ENCODE measurements at places on chromosomes 2 and 18. TPM values are rescaled to one million over a fixed set of nuclear protein-coding genes. Genes with fewer than 3 reads are reported as not detected.
A peak's percentile ranks its signal among the peaks of the same experiment; 100 is the strongest.

RGPD8 gene
- 20.0 TPM for total RNA-seq

- no peaks in the 10 kb centered on the region for H3K36me3 ChIP-seq
- no peaks in the 10 kb centered on the region for H3K27me3 ChIP-seq
- H3K4me3 ChIP-seq, result no peak overlapping the region
- no peak for DNase-seq
- peak overlapping the region; percentile 82 for H3K27ac ChIP-seq
Observed at GRCh38 chr2:30226144-30227032, 4.9 kb upstream of the LBH start.

GRCh38 chr2:150339951-150340350 lies 147.5 kb downstream of the RND3 start:
- H3K27me3 ChIP-seq, result no peaks in the 10 kb centered on the region
- H3K27ac ChIP-seq, result no peak overlapping the region
- no peak for DNase-seq

GRCh38 chr18:55361492-55362250 lies 226.3 kb downstream of the TCF4 start:
- no peak overlapping the region for H3K27ac ChIP-seq
- DNase-seq, result no peak
- H3K36me3 ChIP-seq, result no peaks in the 10 kb centered on the region
- H3K4me1 ChIP-seq, result no peaks in the 10 kb centered on the region
- H3K27me3 ChIP-seq, result no peaks in the 10 kb centered on the region
- no peak overlapping the region for H3K4me3 ChIP-seq

- H3K27me3 ChIP-seq, result no peaks in the 10 kb centered on the region
- DNase-seq, result peak; percentile 98
- H3K27ac ChIP-seq, result peak within 1 kb of the TSS; percentile 88
- peak within 1 kb of the TSS; percentile 85 for H3K4me3 ChIP-seq
- H3K36me3 ChIP-seq, result peaks cover 38% of the 10 kb centered on the region
Observed at GRCh38 chr2:175181104-175181876, at the start of gene ATP5MC3. TSS of gene ATP5MC3 (minus strand) at chr2:175181710. CDS start at chr2:175181393, 317 bp downstream.

- H3K27ac ChIP-seq, result no peak overlapping the region
- no peaks in the 10 kb centered on the region for H3K27me3 ChIP-seq
- DNase-seq, result no peak
- no peak overlapping the region for H3K4me3 ChIP-seq
- H3K36me3 ChIP-seq, result no peaks in the 10 kb centered on the region
- peaks cover 44% of the 10 kb centered on the region for H3K4me1 ChIP-seq
Observed at GRCh38 chr2:234976479-234977227, 24.8 kb downstream of the SH3BP4 start.

DNA sequence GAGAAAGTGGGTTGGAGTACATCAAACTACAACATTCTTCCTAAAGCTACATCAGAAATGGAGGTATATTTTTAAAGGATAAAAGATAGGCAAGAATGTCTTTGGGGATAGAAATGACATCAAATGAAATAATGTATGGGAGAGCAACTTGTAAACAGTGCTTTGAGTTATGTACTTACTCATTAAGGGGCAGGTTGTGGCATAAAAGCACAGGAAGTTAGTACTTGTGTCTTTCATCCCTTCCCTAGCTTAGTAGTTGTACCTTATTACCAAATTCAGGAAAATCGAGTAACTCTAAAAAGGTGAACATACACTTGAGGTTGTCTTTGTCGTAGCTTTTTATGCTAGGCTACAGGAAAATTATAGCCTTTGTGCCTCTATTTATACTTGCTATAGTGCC lies 28.9 kb downstream of the PPP1CB start:
- no peaks in the 10 kb centered on the region for H3K27me3 ChIP-seq
- no peak for DNase-seq
- H3K4me1 ChIP-seq, result peaks cover 9% of the 10 kb centered on the region
- no peak overlapping the region for H3K27ac ChIP-seq

L3MBTL4 gene
- total RNA-seq, result 16.2 TPM

DNA sequence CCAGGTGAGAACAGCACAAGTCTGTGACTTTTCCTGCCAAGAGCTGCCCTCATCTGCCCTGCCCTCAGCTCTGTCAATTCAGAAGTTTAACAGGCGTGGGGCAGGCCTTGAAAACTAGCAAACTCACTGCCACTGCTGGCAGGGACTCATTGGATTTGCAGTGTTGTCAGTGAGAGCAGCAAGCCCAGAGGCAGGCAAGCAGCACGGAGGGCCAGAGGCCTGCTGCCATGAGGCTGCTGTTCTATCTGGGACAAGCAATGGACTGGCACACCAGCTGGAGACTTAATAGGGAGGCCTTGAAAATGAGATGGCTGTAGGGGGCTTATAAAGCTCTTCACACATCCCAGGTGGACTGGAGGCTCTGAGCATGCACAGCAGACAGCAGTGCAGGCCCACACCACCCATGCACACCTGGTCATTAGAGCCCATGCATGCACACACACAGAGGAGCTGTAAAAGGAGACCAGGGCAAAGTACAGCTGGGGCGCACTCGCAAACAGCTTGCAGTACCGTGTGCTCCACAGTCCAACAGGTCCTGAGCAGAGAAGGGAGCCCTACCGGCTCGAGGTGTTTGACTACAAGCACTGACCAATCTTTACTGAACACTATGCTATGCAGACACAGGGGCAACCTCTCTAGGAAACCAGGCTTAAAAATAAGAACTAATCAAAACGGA lies 28.7 kb downstream of the MGAT4A start:
- H3K36me3 ChIP-seq, result peaks cover 5% of the 10 kb centered on the region
- peak overlapping the region; percentile 28 for H3K27ac ChIP-seq
- H3K27me3 ChIP-seq, result no peaks in the 10 kb centered on the region
- DNase-seq, result no peak
- H3K4me3 ChIP-seq, result no peak overlapping the region

DNA sequence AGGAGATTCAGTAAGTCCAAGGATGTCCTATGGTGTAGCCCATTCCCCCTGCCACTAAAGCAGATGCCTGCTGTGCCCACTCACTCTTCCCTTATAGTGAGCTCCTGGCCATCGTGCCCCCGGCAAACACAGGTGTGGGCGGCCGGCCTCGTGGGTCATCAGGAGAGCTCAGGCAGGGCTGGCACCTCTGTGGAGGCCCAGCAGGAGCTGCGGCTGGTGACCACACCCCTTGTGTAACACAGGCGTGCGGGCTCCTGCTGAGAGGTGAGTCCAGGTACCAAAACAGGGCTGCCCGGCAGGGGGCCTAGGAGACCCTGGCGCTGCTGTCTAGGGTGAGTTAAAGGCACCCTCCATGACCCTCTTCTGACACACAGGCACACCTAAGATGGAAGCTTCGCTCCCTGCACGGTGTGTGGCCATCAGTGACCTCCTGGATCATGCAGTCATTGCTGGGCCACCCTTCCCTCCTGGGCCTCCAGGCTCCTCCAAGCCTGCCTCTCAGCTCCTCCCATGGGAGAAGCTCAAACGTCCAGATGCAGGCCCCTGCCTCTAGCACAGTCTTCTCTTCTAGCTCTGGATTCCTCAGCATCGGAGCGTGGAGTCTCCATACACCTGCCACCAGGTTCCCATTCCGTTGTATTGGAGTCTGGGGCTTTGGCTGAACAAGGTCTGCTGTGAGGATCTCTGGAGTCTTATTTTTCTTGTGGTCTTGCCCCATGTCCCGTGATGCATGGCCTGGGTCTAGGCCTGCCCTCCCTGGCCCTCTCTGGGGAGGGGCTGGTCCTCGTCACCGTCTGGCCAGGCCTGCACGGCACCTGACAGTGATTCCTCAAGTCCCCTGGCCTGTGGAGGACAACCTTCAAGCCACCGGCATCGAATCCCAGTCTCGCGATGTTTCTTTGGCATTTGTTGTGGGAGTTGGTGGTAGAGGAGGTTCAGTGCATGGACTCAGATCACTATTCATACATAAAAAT lies 246.9 kb downstream of the ACKR3 start:
- H3K27ac ChIP-seq, result no peak overlapping the region
- no peak overlapping the region for H3K4me3 ChIP-seq
- H3K4me1 ChIP-seq, result no peaks in the 10 kb centered on the region
- DNase-seq, result no peak

DNA sequence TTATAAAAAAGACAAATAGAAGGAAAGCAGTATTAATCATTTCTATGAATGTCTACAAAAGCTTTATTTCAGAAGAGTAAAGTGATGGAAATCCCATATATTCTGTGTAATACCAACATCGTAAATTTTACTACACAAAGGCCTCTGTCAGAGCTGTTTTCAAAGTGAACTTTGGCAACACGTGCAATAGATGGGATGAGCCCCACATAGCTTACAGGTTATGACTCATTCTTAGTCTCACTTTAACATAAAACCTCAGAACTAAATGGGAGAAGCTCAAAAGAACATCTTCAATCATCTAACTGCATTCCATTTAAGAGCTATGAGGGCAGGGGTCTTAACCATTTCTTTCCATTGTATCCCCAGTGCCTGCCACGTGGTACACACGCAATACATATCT lies 11.5 kb downstream of the VPS4B start:
- H3K27me3 ChIP-seq, result no peaks in the 10 kb centered on the region
- H3K4me3 ChIP-seq, result no peak overlapping the region
- peaks cover 71% of the 10 kb centered on the region for H3K36me3 ChIP-seq
- H3K4me1 ChIP-seq, result no peaks in the 10 kb centered on the region
- no peak overlapping the region for H3K27ac ChIP-seq
- no peak for DNase-seq

DNA sequence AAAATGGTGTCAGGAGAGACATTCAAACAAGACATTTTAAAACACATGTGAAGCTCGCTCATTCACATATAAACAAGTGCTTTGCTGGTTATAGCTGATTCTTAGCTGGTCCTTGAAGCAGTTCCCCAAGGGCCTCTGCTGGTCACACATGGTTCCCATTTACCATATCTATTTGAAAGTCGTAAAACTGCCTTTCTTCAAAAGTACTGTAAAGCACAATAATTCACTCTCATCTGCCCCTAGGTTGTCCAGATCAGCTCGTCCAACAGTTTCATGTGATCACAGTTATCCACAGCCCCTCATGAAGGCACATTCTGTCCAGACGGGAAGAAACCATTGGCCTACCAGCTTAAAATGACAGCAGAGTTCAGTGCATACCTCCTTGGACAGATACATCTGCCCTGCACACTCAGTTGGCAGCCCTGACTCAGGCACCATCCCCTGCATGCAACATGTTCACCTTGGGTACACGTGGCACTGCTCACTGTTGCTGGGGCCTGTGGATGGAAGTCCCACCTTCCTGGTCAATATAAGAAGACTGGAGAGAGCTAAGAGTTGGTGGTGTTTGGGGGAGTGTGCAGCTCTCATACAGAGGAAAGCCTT lies 108.0 kb upstream of the HAAO start:
- DNase-seq, result no peak
- peaks cover 7% of the 10 kb centered on the region for H3K27me3 ChIP-seq
- no peak overlapping the region for H3K4me3 ChIP-seq
- no peaks in the 10 kb centered on the region for H3K36me3 ChIP-seq
- no peak overlapping the region for H3K27ac ChIP-seq
- H3K4me1 ChIP-seq, result peaks cover 3% of the 10 kb centered on the region

GRCh38 chr18:68991286-68991685 lies 193.4 kb downstream of the CCDC102B start:
- no peaks in the 10 kb centered on the region for H3K27me3 ChIP-seq
- DNase-seq, result no peak
- H3K27ac ChIP-seq, result no peak overlapping the region
- no peak overlapping the region for H3K4me3 ChIP-seq
- no peaks in the 10 kb centered on the region for H3K36me3 ChIP-seq

All from upper lobe of right lung (tissue), 1 donor.